ENCODE measurements at places on chromosomes 1 and 21.

DNA sequence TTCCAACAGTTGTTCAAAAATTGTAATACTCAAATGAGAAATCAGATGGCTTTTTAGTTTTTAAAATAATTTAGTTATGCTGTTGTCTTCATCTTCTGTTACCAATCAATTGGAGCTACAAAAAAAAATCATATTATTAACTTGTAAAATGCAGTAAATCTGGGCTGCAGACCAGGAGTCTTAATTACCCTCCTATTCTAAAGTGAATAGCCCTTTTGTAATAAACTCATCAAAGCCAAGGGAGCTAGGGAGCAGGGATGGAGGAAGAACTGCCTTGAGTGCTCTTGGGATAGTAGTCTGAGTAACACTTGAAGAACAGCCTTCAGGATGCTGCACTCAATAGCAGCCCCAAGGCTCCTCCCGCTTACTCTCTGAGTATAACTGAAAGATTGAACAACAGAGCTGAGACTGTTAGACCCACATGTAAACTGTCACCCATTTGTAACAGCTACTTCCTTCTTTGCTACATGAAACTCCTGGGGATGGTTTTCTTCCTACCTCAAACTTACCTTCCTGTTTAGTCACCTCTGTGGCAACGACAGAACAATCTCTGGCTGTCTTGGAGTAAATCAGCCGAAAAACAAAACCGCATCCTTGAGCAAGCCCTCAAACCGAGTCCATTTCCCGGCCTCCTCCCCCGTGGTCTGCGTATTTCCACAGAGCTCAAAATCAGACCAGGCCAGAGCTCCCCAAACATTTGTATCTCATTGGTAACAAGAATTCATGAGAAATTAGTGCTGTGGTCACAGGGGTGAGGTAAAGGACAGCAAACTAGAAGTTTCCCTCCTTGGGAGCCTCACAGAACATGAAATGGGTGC lies 55.9 kb downstream of the CD58 start:
- DNase-seq: no peak

GRCh38 chr1:44714944-44715571 lies 15.9 kb downstream of the RNU5D-1 start:
- peak; percentile 43 for DNase-seq

DNA sequence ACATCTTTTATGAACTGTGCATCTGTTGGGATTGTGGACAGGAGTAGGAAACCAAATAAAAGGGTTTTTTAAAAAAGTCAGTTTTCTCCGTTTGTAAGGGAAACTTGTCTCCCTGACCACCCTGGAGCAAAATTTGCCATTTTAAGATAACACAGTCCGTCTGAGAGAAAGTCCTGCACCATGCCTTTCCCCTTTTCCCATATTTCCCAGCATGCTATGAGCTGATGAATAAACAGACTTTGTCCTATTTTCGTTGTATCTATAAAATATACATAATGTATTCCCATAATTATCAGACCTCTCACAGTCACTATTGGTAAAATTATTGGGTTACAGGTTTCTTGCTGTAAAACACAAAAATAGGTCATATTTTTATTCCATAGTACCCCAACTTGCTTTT lies 1.7 kb upstream of the AKT3 start:
- DNase-seq: no peak

DNA sequence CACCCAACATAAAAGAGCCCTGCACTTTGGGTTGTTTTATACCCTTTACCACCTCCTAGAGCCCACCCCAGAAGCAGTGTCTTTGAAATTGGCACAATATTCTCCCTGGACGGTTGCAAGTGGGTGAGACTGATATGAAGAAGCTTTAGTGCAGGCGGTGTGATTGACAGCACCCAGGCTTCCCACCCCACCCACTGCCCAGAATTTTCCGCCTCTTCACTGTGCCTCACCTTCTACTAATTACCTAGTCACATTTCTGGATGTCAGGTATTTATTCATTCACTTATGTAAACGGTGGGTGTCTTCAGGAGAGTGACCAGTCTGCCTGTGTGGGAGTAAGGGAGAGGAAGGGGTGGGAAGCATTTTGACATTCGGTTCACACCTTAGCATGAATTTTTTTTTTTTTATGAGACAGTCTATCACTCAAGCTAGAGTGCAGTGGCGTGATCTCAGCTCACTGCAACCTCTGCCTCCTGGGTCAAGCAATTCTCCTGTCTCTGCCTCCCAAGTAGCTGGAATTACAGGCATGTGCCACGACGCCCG lies 1.7 kb upstream of the FAM89A start:
- no peak for DNase-seq

GRCh38 chr1:56578963-56579875 lies at the start of gene PLPP3:
Gene PLPP3, minus strand, starts transcription at chr1:56579563. Its CDS starts 547 bp downstream, at chr1:56579016.
- DNase-seq: no peak
